HS-27A (cell line): ENCODE measurements at places on chromosomes 11 and 22.

DNA sequence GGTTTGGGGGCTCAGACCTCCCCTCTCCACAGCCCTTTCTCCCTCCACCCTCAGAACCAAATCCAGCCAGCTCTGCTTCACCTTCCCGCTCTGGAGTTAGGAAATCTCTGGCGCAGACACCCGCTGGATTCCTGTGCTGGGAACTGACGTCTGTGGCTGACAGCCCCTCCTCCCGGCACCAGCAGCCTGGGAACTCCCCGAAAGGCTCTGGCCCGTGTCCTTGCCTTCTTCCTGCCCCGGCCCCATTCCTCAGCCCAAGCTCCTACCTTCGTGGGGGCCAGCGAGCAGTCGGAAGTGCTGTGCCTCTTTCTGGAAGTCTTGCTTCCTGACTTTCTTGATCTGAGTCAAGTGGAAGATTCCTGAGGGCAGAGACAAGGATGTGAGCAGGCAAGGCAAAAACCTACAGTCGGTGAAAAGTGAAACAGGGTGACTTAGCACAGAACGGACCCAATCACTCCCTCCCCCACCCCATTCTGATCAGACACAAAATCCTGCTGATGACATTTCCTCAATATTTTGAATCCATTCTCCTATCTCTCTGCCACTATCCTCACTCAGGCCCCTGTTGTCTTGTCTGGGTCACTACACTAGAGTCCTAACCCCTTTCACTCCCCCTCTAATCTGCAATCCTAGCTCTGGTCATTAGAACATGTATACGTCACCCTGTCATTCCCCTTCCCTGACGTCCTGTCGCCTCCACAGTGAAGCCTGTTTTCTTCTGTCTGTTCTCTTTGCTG is 34.1 kb downstream of the CHRDL2 start:
- DNase-seq, result no peak

GRCh38 chr11:46726206-46726862 is 7.3 kb downstream of the F2 start:
- DNase-seq, result no peak

DNA sequence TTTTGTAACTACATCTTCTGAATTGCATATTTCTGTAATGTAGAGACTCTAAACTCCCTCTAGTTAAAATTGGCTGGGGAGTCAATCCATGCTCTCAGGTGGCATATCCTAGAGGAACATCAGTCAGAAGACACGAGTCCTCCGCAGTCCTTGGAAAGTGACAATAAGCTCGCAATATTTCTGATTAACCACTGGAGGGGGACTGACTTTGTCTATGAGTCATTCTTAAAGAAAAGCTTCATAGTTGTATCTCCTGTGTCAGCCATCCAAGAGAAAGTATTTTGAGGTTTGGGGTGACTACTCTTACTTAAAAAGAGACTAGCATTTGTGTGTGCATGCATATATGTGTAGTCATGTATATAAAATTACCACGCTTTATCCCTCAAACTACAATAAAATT is 60.2 kb downstream of the SLN start:
- no peak for DNase-seq

GRCh38 chr11:14132312-14132711 is 169.8 kb downstream of the SPON1 start:
- no peak for DNase-seq

DNA sequence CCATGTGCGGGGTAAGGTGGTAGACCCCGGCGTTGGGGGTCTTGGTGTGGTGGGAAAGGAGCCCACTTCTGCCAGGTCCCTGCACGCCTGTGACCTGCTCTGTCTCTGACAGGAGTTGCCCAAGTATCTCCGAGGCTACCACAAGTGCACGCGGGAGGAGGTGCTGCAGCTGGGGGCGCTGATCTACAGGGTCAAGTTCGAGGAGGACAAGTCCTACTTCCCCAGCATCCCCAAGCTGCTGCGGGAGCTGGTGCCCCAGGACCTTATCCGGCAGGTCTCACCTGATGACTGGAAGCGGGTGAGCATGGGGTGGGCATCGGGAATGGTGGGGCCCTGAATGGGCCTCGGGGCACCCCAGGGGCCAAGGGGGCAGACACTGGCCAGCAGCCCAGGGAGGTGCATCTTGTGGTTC is 83.0 kb downstream of the MYO7A start:
- DNase-seq, result no peak

DNA sequence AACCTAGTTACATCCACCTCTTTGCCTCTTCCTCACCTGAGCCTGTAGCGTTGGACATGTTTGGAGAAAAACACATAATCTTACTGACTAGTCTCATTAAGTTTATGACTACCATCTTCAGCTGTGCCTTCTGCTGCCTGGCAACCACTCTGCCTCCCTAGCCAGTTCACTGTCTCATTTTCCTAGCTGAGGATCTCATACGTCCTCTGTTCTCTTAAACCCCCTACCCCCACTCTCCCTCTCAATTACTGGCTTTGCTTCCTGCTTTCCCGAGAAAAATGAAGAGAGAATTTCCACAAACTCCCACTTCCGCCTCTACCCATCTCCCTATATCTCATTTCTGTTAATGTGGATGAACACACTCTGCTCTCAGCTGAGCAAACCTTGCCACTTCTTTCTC is 239.3 kb upstream of the POU2AF2 start:
- DNase-seq, result no peak

DNA sequence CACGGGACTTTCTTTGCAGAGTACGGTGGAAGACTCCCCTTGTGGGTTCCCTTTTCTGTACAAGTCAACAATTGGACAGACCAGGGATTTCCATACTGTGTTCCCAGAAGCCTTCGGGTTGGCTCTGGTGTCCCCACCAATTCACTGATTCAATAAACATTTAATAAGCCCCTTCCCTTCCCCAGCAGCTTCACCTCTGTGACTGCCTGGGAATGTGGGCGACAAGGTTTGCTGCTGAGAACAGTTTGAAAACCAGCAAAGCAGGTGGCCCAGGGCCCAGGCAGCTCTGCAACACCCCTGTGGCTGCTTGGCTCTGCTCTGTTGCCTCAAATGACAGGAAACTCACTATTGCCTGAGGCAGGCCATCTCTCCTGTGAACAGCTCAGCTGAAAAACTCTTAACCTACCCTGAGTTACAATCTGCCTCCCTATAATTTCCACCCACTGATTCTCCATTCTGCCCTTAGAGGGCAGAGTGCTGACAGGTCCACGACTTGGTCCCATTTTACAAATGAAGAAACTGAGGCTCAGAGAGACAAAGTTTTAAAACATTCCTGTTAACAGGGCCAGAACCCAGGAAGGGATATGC is 10.4 kb downstream of the ADORA2A start:
- DNase-seq, result no peak

GRCh38 chr22:44684506-44685383 is 17.3 kb upstream of the PRR5 start:
- peak; percentile 49 for DNase-seq

GRCh38 chr22:32475468-32476010 is 928 bp downstream of the FBXO7 start:
- no peak for DNase-seq

GRCh38 chr11:2399488-2400068 is 972 bp upstream of the TSSC4 start:
- DNase-seq, result no peak

DNA sequence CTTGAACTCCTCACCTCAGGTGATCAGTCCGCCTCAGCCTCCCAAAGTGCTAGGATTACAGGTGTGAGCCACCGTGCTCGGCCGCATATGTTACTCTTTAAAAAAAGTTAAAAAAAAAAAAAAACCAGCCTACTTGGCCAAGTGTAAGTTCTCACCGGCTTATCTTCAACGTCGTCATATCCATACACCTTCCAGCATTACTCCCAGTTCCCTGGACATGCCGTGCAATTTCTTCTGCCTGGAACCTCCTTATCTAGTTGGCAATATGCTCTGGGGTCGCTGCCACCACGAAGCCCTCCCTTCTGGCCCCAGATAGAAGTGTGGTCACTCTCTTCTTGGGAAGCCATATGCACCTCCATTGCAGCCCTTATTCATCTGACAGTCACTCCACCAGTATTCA is 36.3 kb upstream of the CBX7 start:
- DNase-seq, result no peak

DNA sequence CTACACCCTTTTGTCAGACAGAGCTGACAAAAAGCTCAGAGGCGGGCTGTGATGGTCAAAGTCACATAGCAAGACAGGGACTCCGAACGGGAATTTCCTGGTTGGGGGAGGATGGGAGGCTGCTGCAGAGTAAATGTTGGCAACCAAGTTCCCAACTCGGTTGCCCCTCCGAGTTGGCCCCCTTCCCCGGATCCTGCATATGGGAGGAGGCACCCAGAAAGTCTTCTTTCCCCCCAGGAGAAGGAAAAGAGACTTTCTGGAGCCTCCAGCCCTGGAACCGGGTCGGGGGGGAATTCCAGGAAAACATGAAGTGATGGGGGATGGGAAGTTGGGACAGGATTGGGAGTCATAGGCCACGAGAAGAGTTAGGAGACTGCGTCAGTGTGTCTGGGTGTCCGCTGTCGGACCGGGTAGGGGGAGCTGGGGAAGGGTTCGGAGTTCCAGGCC is 614 bp downstream of the SELENOM start:
- DNase-seq, result no peak

GRCh38 chr11:108901359-108901758 is 236.5 kb downstream of the DDX10 start:
- DNase-seq, result no peak

DNA sequence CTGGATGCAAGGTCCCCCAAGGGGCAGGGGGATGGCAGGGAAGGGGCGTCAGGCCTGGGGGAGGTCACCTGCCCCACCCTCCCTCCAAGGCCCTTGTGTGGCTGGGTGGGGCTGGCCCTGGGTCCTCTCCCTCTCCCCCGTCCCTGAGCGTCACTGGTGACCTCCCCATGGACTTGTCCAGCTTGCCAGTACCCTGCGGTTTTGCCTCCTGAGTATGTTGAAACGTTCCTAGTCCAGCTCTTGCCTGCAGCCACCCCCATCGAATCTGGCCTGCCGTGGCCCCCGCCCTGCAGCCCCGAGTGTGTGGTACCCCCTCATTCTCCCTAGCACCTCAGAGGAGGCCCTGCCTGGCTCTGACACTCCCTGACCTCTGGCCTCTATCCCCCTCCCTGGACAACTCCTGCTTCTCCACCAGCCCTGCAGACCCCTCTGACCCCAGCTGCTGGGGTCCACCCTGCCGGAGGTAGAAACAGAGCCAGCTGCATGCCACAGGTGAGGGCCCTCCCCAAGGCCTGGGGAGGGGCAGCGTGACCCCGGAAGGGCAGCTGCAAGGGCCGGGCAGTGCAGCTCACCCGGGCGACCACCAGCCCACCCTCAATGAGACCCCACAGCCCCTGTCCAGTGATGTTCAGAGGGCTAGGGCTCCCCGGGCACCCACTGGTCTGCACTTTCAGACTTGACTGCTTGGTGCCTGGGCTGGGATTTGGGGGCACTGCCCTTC is 4.1 kb upstream of the MUC6 start:
- no peak for DNase-seq

DNA sequence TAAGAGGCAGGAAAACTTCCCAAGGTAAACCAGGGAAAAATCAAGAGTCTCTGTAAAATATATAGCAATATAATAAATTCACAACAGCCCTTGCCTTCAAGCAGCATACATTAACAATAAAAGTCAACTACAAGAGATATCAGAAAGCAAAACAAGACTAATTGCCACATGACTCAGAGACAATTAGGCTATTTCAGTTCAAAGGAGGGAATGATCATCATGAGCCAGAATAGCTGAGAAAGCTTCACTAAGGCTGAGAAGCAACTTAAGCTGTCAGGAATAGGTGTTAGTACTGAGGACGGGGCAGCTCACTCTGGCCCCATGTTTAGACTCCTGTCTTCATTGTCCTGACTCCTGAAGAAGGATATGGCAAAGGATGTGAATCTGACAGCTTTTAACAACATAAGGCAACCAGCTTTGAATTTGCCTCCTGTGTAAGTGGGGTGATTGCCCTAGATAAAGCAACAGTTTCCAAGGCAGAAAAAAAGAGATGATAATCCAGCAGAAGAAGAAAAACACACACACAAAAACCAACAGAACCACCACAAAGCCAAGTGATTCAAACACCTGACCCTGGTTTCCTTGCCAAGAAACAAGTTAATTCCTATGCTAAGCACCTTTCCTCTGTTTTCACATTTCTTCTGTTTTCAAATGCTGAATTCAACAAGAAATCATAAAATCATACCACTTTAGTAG is 60.8 kb downstream of the SIK3 start:
- DNase-seq, result no peak

DNA sequence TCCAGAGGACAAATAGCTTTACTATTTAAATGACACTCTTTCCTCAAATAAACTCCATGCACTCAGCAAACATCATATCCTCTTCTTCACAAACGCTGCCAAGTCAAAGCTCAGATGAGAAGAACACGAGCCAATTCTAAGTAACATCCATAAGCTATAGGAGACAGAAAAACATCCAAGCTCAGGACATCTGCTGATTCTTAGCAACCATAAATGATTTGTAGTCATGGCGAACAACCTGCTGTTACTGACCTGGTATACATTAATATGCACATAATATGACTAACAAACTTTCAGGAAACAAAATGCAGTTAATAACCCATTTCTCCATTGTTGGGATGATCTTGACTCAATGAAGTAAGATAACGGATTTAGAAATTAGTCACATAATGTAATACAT is 6.7 kb downstream of the GALNT18 start:
- DNase-seq, result no peak

GRCh38 chr22:46612341-46612903 is 7.8 kb upstream of the GRAMD4 start:
- DNase-seq, result no peak

DNA sequence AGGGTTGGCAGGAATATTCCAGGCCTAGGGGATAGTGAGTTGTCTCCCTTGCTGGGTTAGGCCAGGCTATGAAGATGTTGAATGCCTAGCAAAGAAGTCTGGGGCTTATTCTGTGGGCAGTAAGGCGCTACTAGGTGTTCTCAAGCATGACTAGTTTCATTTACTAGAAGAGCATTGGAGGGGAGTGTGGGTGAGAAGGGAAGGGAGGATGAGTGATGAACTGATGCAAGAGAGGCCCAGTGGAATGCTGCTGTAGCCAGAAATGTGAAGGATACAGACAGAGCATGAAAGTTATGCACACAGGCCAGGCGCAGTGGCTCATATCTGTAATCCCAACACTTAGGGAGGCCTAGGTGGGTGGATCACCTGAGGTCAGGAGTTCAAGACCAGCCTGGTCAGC is 33.5 kb downstream of the POU2F3 start:
- DNase-seq, result no peak

- no peak for DNase-seq
These were observed 119.1 kb upstream of the MTNR1B start for GRCh38 chr11:92850296-92850826.

- DNase-seq, result no peak
These were observed 9.2 kb downstream of the OR5A2 start for GRCh38 chr11:59417023-59417422.

DNA sequence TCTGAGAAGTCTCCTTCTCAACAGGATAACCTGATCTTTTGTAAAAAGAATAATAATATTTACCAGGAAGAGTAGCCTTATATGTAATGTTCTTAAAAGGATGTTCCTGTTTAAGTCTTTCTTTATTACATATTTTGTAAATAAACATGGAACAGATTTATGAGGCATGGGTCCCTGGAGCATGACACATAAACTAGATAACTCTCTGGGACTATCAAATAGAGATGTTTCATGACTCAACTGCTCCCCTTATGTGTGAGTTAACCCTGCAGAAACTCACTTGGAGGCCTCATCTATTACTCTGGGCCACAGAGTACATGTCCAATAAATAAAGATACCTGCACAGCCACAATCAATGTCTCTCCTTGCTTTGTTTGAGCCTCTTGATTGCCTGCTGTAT is 64.6 kb downstream of the GDPD4 start:
- no peak for DNase-seq
